ENCODE measurements at places on chromosomes 2 and 18. TPM values are rescaled to one million over a fixed set of nuclear protein-coding genes. Genes with fewer than 3 reads are reported as not detected.

COLEC12 gene
- 49.6 TPM for total RNA-seq

STARD6 gene
- not detected for total RNA-seq

PLEK gene
- not detected for total RNA-seq

ACTG2 gene
- 0.35 TPM for total RNA-seq

INHA gene
- total RNA-seq = under 0.01 TPM

REG1B gene
- total RNA-seq = not detected

ALPG gene
- total RNA-seq = not detected

IL36B gene
- total RNA-seq = not detected

OST4 gene
- total RNA-seq = 956 TPM

FAM98A gene
- 45.9 TPM for total RNA-seq

UGT1A9 gene
- not detected for total RNA-seq

SKOR2 gene
- not detected for total RNA-seq

GRP gene
- total RNA-seq = not detected

FAM237A gene
- total RNA-seq = not detected

PPP3R1 gene
- total RNA-seq = 15.9 TPM

PPP1R1C gene
- 0.38 TPM for total RNA-seq

SH3RF3 gene
- total RNA-seq = 2.0 TPM

PIEZO2 gene
- 5.3 TPM for total RNA-seq

CDK15 gene
- total RNA-seq = 0.23 TPM

DSG1 gene
- not detected for total RNA-seq

TWIST2 gene
- 171 TPM for total RNA-seq

EPB41L3 gene
- total RNA-seq = 0.68 TPM

RBKS gene
- 1.4 TPM for total RNA-seq

RGPD6 gene
- total RNA-seq = 25.5 TPM

All from smooth muscle cell of the coronary artery (primary cell).